ENCODE measurements at places on chromosomes 11 and 22. TPM values are rescaled to one million over a fixed set of nuclear protein-coding genes. Genes with fewer than 3 reads are reported as not detected.

- no peak for DNase-seq
Observed at GRCh38 chr22:45008751-45009605, 827 bp downstream of the PHF21B start.

GRCh38 chr11:119318240-119319135 lies 1.6 kb upstream of the MCAM start:
- no peak for DNase-seq

DNA sequence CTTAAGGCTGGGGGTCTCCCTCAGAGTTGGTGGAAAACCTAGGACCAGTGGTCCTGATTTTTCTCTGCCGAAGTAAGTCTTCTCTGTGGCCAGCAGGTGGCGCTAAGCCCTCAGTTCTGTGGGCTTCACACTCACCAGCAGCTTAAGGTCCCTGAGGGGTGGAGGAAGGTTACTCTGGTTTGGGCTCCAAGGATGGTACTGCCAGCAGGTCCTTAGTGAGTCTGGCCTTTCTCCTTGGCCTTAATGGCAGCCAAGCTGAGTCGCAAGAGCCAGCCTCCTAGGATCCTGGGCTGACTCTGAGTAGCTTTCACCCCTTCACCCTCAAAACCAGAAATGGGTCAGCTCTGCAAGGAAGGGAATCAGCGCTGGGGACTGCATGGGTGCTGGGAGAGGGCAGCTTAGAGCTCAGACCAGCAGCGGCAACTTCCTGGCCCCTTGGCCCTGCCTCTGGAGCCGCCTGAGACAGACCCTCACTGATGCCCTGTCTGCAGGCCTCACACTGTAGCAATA lies 4.4 kb downstream of the KCNJ11 start:
- peak; percentile 83 for DNase-seq

DNA sequence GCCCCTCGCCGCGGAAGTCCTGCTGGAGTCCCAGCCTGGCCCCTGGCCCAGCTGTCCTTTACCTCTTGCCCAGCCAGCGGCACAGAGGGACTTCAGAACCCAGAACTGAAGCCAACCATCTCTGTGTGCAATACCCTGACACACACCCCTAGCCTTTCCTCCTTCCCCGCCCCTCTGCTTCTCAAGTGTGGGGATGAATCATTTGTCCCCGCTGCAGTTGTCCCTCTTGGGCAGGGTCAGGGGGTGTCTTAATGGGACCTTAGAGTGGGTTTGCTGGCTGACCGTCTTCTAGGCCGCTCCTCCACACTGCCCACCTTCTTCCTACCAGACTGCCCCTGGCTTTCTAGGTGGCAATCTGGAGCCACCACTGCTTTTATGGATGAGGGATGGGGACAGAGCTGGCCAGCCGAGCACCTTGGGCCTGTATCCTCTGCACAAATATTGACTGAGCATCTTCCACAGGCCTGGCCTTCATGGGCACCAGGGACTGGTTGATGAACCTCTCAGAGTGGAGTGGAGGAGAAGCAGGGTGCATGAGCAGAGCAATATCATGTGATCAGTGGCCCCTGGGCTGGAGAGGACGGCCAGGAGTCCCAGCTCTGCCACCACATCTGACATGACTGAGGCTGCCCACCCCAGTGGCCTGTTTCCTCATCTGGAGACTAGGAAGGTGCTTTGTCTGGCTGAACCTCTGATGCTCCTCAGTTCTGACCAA lies 668 bp upstream of the CHST1 start:
- no peak for DNase-seq

GRCh38 chr11:7844521-7844920 lies 47.8 kb upstream of the OR5P2 start:
- DNase-seq = no peak

DNA sequence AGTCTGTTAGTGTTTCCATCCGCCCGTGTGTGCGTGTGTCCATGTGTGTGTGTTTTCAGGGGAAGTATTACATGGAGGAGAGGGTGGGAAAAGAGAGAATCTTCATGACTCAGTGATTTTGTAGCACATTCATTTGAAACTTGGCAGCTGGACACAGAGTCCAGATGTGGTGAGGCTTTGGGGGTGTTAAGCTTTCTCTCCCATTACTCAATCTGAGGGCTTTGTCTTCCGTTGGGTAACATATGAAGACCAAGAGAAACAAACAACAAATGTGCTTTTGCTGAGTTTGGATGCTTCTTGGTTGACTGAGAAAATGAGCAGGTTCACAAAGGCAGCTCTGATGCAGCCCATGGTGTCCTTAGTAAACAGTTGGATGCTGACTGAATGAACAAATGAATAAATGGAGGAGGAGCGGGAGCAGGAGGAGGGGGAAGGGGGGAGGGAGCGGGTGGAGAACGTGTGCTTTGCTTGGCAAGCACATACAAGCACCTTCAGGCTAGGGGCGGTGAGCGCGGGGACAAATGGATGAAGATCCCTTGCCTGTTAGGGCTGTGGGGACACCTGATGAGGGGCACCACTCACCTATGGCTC lies 104.3 kb downstream of the ST3GAL4 start:
- no peak for DNase-seq

DNA sequence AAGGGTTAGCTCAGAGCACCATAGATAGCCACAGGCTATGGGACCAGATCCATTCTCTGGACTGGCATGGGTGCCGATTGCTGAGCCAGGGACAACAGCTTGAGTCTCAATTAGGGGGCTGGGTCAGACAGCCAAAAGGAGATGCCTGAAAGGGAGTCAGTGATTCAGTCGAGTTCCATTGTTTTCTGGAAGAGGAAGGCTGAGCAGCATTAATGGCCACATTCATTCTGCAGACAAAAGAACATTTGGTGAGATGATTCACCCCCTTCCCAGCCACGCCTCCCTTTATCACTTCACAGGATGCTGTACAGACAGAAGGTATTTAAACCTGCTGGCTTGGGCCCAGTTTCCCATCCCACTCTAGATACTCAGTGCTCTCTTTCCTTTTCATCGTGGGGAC lies 131.9 kb downstream of the ADAMTS15 start:
- peak; percentile 15 for DNase-seq

- no peak for DNase-seq
Observed at GRCh38 chr22:46918197-46918596, 155.7 kb downstream of the TBC1D22A start.

DNA sequence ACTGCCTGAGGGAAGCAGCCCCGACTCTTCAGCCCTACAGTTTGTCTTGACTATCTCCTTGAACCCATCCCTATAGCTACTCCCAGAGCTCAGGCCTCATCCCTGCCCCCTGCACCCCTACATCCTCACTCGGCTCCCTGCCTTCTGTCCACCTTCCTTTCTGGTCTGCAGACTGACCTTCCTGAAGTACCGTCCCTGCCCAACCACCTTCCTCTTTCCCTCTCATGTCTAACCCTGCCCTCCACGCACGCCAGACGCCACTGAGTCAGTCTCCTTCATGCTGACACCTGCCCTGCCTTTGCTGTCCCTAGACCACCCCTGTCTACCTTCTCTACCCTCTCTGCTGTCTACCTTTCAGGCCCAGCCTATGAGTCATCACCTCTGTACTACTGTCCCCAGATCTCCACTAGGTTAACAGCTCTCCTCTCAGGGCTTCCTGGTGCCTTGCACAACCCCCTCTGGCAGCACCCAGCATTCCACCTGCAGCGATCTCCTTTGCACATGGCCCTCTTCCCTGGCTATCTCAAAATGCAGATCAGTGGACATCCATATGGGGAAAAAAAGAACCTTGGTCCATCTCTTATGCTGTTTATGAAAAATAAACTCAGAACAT lies 8.9 kb downstream of the KCTD21 start:
- no peak for DNase-seq

The KCNA4 gene
- total RNA-seq = 4.6 TPM

The GAL3ST3 gene
- total RNA-seq = 8.1 TPM

The HEPHL1 gene
- total RNA-seq = not detected

The SYCE3 gene
- not detected for total RNA-seq

The NLRP10 gene
- total RNA-seq = not detected

The DENND6B gene
- total RNA-seq = 19.6 TPM

Data from cerebellum (tissue), 4 donors.